ENCODE measurements at places on chromosomes 4 and X.

DNA sequence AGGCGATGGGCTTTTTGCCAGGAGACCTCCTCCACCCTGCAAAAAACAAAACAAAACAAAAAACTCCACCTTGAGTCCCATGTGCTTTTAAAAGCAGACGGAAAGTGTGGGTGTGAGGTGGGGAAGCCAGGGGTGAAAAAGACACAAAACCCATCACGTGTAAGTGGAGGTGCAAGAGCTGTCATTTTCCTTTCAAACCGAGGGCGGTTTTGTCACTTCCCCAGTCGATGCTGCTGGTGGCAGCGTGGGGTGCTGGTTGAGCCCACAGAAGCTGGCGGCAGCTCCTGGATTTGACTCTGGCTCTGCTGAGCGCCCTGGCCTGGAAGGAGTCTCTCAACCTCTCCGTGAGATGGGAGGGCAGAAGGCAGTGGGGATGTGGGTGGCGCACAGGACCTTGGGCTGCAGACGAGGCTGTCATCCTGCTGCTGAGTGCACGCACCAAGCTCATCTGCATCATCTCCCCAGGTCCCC is 110.0 kb downstream of the PSAPL1 start:
- DNase-seq: peak; percentile 48

DNA sequence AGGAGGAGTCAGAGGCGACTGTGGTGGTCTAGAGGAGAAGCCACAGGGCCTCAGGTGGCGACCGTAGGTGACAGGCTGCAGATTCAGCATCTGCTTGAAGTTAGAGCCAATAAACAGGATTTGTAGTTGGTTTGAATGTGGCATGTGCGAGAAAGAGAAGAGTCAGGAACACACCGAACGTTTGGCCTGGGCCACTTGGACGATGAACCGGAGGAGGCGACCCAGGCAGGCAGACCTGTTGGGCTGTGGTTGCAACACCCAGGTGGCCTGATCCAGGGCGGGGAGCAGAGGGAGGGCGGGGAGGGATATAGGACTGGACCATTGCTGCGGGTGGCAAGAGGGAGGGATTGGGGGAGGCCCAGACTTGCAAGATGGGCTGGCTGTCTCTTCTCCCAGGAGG is 10.0 kb upstream of the PSAPL1 start:
- DNase-seq: no peak

DNA sequence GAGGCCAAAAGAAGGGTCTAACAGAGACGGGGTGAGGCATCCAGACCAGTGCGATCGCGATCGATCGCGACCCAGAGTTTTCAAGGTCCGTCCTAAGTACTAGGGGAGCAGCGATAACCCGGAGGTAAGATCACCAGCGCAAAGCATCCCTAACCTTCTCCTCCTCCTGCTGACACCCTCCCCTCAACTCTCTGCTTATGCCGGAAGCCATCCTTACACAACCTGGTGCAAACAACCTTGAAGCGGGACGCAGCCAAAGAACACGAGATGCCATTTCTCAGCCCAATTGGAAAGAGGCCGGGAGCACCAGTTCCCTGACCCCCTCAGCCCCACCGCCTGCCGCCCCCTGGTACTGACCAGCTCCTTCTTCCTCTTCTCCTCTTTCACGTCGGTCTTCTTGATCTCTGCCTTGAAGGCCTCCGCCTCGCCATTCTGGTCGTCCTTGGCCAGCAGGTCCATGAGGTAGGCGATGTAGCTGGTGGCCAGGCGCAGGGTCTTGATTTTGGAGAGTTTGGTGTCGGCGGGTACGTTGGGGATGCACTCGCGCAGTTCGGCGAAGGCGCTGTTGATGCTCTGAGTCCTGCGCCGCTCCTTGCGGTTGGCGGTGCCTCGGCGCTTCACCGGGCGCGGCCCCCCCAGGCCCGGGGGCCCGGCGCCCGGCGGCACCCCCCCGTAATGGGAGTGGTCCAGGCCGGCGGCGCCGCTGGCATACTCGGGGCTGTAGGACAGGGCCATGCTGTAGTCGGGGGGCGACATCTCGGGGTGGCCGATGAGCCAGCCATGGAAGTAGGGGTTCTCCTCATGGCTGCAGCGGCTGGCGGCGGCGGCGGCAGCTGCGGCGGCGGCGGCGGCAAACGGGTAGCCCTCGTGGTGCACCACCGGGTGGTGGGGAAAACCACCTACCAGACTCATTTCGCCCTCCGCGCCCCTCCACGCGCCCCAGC is 1.4 kb downstream of the HAND2 start:
- DNase-seq: no peak

DNA sequence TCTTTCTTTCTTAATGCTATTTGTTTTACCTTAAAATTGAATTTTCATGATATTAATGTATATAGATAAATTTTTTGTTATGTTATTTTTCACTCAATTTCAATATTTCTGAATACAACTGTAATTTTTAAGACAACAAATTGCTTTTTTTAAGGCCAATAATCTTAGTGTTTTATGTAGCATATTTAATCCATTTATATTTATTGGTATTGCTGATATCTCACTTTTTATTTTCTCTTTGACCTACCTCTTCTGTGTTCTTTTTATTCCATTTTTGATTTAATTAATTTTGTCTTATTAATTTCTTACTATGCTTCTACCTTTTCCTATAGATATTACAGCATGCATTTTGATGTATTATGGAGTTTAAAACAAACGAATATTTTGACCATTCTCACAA is 460.1 kb upstream of the AGA start:
- DNase-seq: no peak

GRCh38 chr4:64250488-64250887 is 158.8 kb downstream of the TECRL start:
- no peak for DNase-seq

- DNase-seq: no peak
Measured at GRCh38 chr4:101230801-101231426, 116.4 kb downstream of the PPP3CA start.

GRCh38 chr4:34250562-34250961 is 1993.8 kb downstream of the ARAP2 start:
- DNase-seq: no peak

DNA sequence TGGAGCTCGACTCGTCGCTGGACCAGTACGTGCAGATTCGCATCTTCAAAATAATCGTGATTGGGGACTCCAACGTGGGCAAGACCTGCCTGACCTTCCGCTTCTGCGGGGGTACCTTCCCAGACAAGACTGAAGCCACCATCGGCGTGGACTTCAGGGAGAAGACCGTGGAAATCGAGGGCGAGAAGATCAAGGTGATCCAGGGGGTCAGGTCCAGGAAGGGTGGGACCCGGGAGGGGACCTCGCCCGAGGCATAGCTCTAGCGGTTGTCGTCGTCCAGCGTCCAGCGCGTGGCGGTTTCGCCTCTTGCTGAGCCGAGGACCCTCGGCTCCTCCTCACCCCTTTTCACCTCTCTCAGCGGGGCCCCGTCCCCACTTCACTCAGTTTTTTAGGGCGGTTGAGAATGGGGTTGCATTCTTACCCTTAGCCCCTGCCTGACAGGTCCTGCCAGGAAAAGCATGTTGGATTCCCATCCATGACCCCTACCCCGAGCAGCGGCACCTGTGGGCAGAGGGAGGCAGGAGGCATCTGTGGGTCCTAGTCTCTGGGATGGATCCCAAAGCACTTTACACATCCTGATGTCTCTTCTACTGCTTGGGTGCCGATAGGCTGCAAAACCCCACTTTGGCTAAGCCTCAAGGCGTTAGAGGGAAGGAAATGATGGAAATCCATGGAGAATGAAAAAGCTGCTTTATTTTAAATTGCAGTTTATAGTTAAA is 524 bp downstream of the RAB33A start:
- DNase-seq: peak; percentile 14

- DNase-seq: no peak
Measured at GRCh38 chrX:2450681-2451080, 50.1 kb downstream of the DHRSX start.

GRCh38 chr4:151100531-151100930 is 1.1 kb downstream of the RPS3A start:
- DNase-seq: no peak

DNA sequence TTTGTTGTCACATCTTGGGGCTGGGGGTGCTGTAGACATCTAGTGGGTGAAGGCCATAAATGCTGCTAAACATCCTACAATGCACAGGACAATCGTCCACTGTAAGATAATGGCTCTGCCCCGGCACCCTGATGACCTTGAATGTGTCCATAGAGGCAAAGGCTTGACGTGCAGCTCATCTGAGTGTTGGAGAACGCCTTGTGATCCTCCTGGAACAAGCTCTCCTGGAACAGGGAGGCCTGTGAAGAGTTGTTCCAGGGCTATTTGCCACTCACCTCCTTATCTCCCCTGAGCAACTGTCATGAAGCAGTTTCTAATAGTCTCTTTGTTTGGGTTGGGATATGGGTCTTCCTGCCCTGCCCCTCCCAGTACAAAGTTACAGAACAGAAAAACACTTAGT is 15.2 kb upstream of the PCYT1B start:
- no peak for DNase-seq

DNA sequence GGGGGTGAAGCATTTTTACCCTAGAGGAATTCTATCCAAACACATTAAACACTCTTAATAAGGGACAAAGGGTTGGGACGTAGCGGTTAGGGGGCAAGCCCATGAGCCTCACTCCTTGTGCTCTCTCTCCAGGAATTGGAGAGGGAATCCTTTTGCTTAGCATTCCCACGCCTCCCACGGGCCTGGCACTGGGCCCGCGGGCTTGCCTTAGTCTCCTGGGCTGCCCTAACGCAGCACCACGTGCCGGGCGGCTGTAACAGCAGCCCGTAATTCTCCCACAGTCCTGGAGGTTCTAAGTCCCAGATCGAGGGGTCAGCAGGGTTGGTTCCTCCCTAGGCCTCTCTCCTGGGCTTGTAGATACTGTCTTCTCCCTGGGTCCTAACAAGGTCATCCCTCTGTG is 67.5 kb downstream of the TBL1X start:
- DNase-seq: no peak

DNA sequence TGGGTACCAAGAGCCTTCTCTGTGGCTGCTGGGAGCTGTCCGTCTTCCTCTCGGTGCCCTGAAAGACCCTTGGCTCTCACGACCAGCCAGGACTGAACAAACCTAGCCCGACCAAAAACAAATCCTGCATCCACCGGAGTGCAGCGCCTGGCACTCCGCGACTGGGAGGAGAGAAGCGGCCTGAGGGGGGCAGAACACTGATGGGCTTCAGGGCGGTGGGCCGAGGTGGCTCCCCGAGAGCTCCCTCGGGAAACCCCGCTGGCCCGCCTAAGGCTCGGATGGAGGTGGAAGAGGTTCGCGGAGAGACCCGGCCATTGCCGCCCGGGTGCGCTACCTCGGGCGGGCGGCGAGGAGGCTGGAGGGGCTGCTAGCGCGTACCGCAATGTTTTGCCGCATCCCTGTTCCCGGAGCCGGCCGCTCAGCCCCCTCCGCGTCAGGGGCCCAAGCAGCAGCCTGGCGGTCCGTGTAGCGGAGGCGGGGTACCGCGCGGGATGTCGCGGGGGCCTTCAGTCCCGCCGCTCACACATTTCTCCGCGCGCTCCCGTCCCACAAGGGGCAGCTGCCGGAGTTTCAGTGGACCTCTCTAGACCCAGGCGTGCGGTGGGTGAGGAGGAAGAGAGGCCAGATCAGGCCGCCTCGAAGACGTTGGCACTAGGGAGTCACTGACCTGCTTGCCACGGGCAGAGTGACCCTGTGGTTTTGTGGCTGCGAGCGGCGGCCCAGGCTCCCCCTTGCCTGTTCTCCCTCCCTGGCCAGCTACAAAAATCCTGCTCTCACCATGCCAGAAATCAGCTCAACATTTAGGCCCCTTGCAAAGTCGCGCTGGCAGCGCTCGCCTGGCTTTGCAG is 2.2 kb downstream of the SLITRK4 start:
- DNase-seq: peak; percentile 26

DNA sequence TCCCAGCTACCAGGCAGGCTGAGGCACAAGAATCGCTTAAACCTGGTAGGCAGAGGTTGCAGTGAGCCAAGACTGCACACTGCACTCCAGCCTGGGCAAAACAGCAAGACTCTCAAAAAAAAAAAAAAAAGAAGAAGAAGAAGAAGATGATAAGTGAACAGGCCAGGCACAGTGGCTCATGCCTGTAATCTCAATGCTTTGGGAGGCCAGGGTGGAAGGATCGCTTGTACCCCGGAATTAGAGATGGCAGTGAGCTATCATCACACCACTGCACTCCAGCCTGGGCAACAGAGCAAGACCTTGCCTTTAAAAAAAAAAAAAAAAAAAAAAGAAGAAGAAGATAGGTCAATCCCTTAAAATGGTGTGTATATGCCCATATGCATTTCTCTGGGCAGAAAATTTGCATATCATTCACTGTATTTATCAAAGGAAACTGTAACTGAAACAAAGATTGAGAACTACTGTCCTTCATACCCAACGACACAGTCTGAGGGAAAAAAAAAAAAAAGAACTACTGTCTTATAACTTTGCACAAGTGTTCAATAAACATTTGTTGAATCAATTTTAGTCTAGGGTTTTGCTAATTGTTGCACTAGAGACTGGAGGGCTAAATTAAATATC is 2.3 kb downstream of the RFC1 start:
- DNase-seq: no peak

GRCh38 chr4:38154681-38155588 is 194.7 kb downstream of the PTTG2 start:
- DNase-seq: no peak

DNA sequence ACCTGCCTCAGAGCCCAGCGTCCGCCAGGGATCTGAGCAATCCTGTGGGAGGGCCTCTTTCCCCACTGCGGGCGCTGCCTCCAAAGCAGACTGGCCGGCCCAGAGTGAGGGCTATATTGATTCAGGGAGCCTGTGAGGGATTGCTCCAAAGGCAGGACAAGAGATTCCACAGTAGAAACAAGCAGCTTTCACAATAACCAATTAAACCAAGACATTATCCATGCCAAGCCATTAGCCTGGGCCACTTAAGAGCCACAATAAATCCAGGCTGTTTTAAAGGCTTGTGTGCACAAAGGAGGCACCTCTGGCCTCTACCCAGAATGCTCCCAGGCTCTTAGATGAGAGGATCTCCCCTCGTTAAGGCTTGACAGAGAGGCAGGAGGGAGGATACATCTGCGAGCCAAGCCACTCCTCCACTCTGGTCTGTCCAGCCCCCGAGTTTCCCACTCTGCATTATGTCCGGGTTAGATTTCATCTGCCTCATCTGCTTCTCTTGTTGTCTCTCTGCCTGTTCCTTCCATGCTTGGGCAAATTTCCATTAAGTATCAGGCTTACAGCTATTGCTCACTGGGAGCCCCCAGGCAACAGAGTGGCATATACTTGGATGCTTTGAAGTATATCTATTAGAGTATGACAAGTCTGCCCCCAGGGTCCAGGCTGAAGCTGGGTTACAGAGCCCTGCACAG is 357.9 kb downstream of the UNC5C start:
- DNase-seq: peak; percentile 57

GRCh38 chrX:83829874-83830273 is 31.1 kb upstream of the CYLC1 start:
- DNase-seq: no peak

Measured in NCI-H82 (cell line).